ENCODE measurements at places on chromosomes 2 and 18.

DNA sequence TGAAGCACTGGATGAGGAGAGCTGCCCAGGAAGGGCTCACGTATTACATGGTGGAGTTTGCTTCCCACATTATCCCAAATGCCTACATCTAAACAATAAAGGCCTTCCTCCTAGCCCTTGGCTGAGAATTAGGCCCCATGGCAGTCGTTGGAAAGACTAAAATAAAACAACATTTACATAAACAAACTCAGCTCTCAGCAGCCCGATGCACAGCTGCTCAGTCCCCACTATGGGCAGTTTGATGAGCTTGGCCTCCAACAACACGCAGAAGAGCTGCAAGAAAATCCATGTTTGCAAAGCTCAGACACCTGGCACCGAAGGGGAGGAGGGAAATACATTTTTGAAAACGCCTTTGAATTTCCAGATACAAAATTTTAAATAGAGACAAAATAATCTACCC is 352.4 kb downstream of the EIPR1 start:
- no peak for DNase-seq

GRCh38 chr2:33605056-33605455 is 6.0 kb upstream of the FAM98A start:
- DNase-seq = no peak

- no peak for DNase-seq
These were observed 300.6 kb downstream of the AFF3 start for GRCh38 chr2:99841749-99842148.

DNA sequence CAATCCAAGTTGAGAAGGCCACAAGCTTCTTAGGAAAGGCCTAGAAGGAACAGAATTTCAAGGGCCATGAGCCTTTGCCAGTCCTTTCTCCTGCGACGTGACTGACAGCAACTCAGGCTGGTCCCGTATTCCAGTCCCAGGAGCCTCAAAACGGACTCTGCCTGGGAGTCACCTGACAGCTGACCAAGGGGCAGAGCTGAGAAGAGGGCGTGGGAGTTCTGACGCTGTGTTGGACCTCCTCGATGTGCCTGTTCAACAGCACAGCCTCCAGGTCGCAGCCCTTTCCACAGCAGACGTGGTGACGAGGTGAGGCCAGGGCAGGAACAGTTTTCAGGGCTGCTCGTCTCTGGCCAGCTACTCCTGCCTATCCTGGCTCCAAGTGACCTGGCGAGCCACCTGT is 37.6 kb downstream of the CENPO start:
- DNase-seq = no peak

DNA sequence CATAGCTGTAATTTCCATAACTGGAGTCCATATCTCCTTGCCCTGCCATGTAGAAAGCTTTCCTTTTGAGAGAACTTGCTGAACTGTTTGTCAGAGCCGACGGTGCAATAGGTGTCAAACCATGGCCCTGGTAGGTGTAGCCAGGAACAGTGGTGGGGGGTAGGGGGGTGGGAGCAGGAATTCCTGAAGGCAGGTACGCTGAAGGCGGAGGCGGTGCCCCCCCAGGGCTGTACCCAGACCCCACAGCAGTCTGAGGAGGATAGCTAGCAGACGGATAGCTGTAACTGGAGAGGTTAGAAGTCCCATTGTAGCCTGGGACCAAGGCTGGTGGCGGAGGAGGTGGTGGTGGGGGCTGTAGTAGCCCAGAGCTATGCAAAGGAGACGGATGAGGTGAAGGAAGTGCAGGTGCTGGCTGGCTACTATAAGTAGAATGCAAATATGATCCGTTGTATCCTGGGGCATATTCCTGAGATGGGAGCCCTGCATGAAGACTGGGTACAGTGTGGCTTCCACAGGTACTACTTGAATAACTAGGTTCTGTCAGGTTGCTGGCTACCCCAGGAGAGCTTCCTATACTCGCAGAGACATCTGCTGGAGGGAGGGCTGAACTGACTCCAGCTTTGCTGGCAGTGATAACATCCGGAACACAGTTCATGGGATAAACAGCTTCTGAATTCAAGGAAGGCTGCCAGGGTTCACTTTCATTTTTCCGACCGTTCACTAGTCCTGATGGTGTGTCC is 124.8 kb downstream of the FIGN start:
- no peak for DNase-seq

DNA sequence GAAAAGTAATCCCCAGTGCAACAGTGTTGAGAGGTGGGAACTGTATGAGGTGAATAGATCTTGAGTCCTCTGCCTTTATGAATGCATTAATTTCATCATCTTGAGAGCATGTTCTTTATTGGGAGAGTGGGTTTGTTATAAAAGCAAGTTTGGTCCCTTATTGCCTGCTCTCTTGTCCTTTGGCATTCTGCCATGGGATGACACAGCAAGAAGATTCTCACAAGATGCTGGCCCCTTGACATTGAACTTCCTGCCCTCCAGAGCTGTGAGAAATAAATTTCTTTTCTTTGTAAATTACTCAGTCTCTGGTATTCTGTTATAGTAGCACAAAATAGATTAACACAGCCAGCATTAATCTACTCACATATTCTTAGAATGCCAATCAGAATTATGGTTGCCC is 108.6 kb downstream of the EHBP1 start:
- no peak for DNase-seq

DNA sequence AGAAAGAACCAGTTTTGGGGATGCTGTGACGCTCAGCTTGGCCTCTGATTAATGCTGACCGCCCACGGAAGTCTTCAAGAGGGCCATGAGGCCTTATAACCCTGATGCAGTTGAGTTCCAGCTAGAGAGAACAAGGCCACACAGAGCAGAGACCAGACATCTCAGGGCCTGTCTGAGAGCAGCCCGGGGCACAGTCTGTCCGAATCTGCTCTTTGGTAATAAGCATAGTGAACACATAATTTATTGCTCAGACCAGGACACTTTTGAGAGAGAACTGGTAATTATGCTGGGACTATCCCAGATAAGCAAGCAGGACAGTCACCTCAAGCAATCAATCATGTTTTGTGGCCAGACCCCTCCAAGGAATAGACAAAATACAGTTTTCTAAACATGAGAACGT is 68.5 kb downstream of the STPG4 start:
- DNase-seq = no peak

DNA sequence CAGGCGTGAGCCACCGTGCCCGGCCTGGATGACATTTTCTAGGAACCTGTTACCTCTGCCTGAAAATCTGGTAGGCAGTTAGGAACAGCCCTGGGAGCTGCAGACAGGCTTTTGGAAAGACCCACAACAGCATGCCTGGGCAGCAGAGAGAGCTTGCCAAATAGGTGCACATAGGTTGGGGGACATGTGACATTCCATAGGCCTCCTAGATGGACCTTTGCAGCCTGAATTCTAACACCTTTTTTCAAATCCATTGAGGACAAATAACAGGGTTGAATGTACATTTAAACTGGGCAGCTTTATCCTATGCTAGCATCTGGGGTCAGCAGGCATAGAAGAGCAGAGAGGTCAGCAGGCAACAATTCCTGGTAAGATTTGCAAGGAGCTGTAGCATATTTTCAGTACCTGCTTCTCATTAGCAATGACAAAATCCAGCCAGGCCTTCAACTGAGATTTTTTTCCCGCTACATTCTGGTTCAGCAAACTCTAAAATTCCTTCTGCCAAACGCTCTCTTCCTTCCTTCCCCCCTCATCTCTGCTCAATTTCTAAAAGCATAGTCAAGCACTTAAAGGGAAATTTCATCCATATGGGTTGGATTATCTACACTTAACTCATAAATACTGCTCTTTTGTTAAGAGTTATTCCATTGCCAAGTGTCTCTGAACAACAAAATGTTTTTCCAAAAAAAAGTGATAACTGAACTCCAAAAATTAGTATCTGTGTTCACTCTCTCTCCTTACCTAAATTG is 75.2 kb downstream of the SOWAHC start:
- no peak for DNase-seq

DNA sequence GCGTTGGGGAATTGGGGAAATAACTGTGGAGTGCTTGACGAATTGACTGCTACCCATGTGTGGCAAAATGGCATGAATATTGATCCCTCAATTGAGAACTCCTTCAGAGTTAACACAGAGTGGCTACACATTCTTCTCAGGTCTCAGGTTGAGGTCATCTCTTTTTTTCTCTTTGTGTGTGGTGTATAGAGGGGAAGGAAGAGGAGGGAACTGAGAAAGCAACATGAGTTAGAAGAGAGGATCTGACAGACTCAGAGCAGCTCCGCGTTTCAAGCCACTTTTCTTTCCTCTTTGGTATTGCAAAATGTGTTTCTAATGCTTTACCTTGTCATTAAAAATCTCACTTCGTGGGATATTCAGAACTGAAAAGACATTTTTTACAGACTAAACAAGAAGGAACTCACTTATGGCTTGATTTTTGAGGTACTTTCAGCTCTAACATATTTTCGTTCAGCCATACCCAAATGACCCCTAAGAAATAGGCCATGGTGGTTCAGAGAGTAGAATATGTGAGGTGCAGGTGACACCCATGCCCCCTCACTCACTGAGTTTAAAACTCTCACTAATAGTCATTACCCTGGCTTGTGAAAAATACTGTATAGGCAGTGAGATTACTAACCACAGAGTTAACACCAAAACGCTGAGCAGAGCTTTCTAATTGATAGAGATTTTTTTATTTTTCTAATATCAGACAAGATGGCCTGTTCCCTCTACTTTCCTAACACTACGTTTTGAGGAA is 22.5 kb downstream of the STAT4 start:
- DNase-seq = no peak

- no peak for DNase-seq
These were observed 593.3 kb upstream of the SYT4 start for GRCh38 chr18:43870626-43871025.

DNA sequence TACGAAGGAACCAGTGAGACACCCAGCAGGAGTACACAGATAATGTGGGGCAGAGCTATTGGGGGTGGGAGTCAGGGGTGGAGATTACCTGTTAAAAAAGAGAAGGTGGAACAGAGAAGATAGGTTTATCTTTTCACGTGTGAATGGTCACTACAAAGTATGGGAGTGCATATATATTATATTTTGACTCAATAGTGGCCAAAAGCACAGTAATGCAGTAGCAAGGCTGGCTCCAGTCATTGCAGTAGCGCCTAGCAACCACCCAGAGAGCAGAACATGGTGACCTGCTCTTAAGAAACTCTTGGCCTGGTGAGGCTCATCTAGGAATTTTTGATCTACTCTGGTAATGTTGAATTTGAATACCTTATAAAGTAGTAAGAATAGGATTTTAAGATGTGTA is 1.0 kb downstream of the IMPACT start:
- peak; percentile 38 for DNase-seq

GRCh38 chr2:1307670-1308069 is 105.6 kb upstream of the TPO start:
- DNase-seq = no peak

GRCh38 chr2:179051250-179051649 is 1.3 kb upstream of the CCDC141 start:
- no peak for DNase-seq

DNA sequence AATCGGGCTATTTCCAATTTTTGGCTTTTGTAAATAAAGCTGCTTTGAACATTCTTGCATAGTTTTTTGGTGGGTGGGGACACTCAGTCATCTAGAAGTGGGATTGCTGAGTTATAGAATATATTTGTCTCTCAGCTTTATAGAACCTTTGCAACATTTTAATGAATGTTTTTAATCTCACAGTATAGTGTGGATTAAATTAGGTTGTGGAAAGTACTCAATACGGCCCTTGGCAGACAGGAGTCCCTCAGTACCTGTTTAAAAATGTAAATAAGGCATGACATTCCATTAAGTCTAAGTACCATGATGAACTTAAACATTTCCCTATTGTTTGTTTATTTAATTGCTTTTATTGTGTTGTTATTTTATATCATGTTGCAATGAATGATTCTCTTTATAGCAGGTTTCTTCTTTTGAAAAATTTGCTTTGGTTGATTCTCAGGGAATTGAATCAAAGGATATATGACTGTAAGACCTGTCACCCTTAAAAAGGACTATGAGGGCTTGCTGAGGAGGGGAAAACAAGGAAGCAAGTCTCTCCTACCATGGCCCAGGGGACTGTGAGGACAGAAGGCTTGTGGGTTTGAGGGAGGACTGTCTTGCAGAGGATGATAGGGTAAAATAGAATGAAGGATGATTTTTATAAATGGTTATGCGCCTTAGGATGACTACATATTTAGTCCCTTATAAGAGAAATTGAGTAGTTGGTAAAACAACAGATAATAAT is 165.1 kb downstream of the RPIA start:
- DNase-seq = no peak

All from NCI-H1092 treated with DMSO at 0.1 percent for 48 hours (cell line).